Transverse colon (tissue), 4 donors: ENCODE measurements at places on chromosomes 6 and 20. TPM values are rescaled to one million over a fixed set of nuclear protein-coding genes. Genes with fewer than 3 reads are reported as not detected.

ASXL1 gene
- 39.6 TPM for total RNA-seq

RNF39 gene
- not detected for total RNA-seq

HLA-DOA gene
- total RNA-seq = 3.7 TPM

SLC26A8 gene
- not detected for total RNA-seq

APCDD1L gene
- not detected for total RNA-seq

DNA sequence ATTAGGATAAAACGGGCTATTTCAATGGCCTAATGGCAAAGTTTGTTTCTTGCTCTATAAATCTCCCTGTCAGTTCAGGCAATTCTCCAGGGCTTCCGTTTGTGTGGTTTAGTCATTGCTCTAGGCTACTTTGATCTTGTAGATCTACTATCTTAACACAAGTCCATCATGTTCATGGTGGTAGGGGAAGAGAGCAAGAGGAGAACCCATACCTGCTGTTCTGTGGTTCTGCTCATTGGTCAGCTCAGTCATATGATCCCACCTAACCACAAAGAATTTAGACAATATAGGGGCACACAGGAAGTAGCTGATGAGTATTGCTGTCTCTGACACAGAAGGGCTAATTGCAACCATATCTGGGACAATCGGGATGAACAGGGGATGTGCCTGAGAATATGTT lies 4.9 kb upstream of the DEK start:
- DNase-seq = no peak

GRCh38 chr6:156826290-156826955 lies 49.2 kb downstream of the ARID1B start:
- DNase-seq = no peak

- no peak for DNase-seq
Measured at GRCh38 chr20:39135885-39136544, 173.9 kb downstream of the DHX35 start.

- no peak for DNase-seq
Measured at GRCh38 chr6:22582417-22583205, 13.2 kb downstream of the HDGFL1 start.

DNA sequence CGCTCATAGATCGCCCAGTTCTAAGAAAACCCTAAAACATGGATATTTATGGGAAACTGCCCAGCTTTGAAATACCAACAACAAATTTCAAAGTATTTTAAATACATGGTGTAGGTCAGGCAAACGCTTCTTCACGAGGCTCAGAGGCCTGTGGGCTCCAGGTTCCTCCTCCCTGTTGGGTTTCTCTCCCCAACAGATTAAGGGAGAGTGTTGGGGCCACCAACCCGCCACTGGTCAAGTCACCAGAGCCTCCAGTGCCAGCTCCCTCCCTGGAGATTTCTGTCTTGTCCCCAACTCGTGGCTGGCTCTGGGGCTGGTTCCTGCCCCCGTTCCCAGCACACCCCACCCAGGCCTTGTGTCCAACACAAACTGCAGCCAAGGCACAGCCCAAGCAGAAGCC lies 87.9 kb downstream of the PTPN1 start:
- DNase-seq = no peak

- DNase-seq = no peak
Measured at GRCh38 chr20:39294137-39294725, 332.1 kb downstream of the DHX35 start.

GRCh38 chr6:33790379-33790778 lies 1.4 kb upstream of the LEMD2 start:
- no peak for DNase-seq

GRCh38 chr20:20665606-20666332 lies 46.7 kb downstream of the RALGAPA2 start:
- DNase-seq = no peak

GRCh38 chr6:63372951-63373533 lies 53.3 kb upstream of the LGSN start:
- DNase-seq = no peak

DNA sequence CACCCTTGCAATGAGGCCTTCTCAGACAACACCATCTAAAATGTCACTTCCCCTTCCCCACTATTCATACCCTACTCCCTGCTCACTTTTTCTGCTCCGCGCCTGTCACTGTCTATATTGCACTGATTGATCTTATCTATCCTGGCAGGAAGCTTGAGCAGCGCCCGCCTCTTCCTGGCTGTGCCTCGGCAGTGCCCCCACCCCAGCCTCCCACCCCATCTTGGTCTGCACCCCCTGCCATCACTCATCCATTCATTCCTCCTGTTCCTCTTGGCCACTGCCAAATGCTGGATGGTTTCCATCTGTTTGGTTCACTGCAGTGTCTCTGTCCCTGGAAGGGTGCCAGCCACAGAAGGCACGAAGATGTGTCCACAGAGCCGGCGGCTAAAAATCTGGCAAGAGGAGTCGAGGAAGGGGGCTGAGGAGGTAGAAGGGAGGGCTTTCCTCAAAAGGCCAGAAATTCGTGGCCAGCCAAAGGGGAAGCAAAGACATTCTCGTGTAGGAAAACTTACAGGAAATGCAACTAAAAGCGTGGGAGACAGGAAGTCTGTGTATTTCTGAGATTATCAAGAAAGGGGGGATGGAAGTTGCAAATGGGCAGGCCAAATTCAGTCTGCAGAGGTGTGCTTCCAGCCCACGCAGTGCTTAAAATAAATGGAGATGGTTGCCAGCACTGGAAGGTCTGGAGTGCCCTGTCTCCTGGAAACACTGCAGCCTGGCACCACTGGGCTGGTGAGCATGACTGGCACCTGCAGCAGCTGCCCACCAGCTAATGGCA lies 27.6 kb downstream of the SYNJ2 start:
- DNase-seq = peak; percentile 43
